ENCODE measurements at places on chromosomes 1 and 21.
A peak's percentile ranks its signal among the peaks of the same experiment; 100 is the strongest.

DNA sequence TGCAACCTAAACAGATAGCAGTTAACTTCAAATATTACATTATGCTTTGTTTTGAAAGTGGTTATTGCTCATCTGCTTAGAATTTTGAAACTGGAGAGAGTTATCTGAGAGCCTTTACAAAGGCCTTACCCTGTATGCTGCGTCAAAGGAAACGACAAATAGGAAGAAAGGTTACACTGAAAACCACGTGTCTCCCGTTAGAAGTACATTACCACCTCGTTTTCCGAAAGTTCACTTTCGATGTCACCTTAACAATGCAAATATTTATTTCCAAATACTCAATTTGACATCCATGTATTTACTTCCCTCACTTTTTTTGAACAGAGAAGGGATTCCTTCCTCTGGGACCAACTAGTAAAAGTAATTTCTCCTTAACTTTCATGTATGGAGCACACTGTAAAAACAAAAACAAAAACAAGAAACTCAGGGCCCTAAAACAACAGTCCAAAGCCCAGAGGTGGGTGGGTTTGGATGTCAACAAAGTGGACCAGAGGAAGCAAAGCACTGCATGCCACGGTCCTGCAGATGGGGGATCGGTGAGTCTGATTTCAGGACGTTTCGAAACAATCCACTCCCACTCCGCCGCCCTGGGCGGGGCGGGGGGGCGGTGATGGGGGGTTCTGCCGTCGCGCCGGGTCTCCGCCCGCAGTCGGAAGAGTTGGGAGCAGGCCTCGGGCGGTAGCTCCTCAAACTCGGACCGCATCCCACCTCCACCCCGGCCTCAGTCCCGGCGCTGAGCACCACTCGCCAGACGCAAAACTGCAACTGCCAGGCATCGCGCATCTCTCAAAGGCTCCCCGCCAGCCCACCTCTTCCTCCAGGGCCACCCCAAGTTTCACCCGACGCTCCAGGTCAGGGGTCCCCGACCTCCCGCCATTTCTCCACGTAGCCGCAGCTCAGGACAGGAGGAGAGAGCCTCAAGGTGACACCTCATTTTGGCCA is 841 bp downstream of the ADSS2 start:
- peak; percentile 74 for DNase-seq

DNA sequence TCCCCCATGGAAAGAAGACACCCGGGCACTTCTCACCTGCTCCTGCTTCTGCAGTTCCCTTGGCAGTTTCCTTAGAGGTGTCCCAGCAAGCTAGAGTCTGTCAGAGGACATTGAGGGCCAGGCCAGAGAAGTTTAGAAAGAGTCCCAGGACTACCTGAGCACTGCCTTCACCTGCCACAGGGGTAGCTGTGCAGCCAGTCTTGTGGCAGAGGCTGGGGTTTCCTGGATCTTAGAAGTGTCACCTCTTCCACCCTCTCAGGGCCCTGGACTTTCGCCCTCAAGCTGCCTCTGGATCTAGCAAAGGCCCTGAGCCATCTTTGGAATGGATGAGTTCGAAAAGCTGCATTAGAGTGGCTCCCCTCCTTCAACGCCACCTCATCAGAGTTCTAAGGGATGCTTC is 34.9 kb upstream of the BTG2 start:
- DNase-seq, result no peak

- DNase-seq, result peak; percentile 99
These were observed 1.0 kb upstream of the S100A2 start for GRCh38 chr1:153566414-153567371.

DNA sequence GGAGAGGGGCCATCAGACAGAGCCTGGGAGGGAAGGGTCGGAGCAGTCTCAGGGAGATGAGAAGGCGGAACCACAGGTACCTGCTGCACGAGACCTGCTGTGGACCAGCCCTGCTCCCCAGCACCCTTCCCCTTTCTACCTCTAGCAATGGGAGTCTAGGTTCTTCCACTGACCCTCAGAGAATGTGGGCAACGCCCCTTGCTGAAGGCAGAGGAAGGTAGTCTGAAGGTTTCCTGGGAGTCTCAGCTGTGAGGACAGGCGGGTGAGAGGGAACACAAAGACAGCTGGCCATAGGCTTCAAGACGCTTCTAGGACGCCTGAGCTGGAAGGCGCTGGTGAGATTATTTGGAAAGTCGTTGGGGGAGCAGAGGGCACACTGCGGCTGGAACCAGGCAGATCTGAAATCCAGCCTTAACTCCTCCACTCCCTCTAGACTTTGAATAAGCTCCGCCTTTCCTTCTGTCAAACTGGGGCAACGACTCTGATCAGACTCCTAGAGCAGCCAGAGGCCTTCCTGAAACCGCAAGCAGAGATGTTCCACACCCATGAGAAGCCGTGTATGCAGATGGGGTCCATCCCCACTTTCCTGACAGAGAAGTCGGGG is 18.1 kb downstream of the SLC45A3 start:
- peak; percentile 96 for DNase-seq

- DNase-seq, result no peak
These were observed 207.5 kb downstream of the PCP4 start for GRCh38 chr21:40074710-40075109.

- DNase-seq, result peak; percentile 88
These were observed 683 bp upstream of the EFNA4 start for GRCh38 chr1:155062702-155063411.

DNA sequence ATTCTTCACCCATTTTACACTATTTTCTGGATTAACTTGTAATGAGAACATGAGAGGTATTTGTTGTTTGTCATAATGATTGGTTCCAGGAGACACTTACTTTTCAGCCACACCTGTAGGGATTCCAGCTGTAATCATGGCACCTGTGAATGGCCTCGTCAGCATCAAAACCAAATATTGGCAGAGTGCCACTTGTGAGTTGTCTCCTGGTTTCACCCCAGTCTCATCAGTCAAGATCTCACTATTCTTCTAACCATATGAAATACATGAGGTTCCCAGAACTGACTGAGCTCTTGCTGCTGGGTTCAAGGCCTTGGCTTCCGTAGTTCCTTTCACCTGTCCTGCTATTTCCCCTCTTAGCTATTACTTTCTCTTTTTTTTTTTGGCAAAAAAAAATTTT is 246.6 kb upstream of the ADGRL2 start:
- no peak for DNase-seq

- peak; percentile 62 for DNase-seq
These were observed 13.5 kb downstream of the KCNK1 start for GRCh38 chr1:233627376-233627775.

DNA sequence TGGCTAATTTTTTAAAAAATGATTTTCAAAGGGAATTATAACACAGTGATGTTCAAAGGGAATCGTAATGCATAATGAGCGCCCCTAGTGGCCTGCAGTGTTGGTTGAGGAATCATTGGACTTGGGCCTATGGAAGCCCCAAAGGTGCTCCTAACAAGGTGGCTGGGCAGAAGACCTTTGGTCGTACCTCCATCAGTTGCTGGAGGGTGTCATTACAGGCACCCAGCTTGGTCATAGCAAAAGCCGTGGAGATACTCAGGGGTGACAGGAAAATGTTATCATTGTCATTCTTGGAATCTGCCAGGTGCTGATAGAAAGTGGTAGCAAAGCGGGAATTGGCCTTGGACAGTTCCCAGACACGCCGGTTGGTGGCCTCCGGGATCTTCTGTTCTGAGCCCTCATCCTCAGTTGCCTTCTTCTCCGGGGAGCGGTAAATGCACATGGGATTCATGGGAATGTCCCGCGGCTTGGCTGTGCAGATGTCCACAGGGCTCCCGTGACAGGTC is 2.7 kb downstream of the SERPINC1 start:
- peak; percentile 76 for DNase-seq

- DNase-seq, result no peak
These were observed 90.9 kb upstream of the PGD start for GRCh38 chr1:10308001-10308400.

DNA sequence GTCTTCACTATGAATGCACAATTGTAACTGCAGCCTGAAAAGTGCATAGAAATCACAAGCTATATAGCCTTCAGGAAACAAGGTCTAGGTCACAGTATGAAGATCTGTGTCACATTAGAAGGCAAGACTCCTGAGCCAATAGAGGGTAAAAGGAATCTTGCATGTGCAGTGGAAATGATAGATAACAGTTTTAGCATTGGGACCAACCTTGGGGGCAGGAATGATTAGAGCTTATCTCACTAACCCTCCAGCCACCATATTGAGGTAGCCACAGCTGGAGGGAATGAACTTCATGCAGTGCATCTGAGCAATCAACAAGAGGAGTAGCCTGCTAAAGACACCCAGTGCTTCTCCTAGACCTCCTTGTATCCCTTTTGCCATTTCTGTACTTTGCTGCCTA is 390.1 kb downstream of the LTN1 start:
- no peak for DNase-seq

DNA sequence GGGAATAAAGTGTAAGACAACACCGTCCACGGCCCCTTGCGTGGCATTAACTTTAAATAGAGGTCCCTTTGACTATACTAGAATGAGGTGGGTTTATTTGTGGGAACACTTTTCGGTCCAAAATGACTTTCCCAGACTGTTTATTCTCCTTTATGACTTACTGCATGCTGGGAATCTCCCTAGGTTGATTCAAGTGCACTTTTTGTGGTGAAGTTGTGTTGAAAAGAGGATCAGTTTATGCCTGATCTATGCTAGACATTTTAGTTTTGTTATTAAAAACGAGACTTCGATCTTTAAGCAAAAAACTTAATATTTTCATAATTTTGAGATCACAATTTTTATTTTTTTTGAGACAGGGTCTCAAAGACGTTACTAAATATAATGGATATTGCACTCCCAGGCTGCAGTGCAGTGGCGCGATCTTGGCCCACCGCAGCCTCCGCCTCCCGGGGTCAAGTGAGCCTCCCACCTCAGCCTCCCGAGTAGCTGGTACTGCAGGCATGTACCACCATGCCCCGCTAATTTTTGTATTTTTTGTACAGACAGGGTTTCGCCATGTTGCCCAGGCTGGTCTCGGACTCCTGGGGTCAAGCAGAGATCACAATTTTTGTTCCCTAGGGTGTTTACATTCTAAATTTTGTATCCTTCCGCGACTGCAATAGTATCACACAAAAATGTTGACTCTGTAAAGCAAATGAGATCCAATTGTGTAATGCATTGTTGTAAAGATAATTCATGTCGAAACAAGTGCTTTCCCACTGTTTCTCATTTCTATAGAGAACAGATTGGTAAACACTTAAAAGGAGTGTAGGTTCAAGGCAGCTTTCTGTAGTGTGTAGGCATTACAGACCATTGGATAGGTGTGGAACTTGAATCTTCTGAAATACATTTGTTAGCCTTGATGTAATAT is 1.6 kb downstream of the CDC42 start:
- DNase-seq, result no peak

DNA sequence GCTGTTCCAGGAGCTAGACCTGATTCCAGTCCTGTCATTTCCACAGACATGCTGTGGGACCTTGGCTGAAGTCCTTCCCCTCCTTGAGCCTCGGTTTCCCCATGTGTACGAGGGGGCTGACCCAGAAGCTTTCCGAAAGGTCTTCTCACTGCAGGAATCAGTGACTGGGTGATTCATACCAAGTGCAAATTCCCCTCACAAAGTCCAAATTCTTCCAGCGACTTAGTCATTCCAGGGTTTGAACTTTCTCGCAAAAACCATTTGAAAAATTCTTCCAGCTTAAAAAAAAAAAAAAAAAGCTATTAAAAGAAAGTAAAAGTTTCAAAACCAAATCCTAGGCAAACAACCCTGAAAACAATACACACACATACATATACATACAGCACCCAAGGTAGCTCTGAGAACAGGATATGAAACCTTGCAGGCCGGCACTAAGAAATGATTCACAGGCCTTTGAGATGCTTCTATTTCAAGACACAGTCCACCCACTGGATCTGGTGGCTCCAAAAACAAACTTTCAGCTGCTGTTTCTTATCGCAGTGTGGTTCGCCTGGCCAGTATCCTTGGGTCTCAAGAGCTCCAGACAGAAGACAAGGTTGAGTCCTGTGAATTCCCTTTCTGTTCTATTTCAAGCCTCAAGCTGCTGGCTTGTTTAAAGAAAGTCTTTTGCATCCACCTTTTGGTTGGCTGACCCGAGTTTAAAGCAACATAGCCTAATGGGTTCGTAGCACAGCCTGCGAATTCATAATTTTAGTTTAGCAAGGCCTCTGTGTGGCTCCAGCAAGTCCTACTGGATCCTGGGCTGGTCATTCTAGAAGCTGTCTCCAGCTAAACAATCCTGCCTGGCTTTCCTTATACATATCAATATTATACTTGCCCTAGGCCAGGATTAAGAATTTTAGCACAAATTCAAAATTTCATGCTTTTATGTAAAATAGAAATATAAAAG is 18.0 kb upstream of the ID3 start:
- DNase-seq, result no peak

DNA sequence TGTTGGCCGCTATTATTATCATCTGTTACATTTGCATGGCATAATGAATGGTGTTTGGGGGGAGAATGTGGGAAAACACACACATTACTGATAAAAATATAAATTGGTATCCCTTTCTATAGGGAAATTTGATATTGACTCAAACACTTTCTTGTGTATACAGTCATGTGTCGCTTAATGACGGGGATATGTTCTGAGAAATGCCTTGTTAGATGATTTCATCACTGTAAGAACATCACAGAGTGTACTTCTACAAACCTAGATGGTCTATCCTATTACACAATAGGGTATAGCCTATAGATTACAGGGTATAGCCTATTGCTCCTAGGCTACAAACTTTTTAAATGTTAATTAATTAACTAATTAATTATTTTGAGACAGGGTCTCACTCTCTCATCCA is 67.2 kb upstream of the B3GALNT2 start:
- DNase-seq, result no peak

GRCh38 chr1:212669102-212669501 is 30.5 kb downstream of the BATF3 start:
- DNase-seq, result peak; percentile 62

DNA sequence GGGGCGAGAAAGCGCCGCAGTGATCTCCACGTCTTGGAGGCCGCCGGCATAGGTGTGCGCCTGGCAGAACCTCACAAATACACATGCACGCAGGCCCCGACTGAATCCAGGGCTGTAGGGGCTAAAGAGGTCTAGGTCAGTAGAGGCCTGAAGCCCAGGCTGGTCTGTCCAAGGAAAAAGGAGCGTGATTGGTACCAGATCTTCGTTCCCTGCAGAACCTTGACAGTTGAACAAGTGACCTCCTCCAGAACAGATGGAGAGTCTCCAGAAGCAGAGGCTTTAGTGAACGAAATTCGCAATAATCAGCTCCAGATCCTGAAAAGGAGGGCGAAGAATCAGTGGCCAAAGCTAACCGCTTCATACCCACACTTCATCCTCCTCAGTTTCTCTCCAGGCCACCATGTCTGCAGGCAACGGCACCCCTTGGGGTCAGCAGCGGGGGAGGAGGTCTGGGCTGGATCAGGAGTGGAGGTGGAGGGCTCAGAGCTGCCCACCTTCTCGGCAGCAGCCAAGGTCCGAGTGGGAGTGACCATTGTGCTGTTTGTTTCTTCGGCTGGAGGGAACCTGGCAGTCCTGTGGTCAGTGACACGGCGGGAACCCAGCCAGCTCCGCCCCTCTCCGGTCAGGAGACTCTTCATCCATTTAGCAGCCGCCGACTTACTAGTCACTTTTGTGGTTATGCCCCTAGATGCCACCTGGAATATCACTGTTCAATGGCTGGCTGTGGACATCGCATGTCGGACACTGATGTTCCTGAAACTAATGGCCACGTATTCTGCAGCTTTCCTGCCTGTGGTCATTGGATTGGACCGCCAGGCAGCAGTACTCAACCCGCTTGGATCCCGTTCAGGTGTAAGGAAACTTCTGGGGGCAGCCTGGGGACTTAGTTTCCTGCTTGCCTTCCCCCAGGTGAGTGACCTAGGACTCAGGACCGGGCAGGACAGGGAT is 749 bp upstream of the PEX11B start:
- peak; percentile 67 for DNase-seq

- DNase-seq, result no peak
These were observed 303.8 kb upstream of the LRRC7 start for GRCh38 chr1:69263921-69264391.

Measured in NCI-H82 (cell line).